ENCODE measurements at places on chromosomes 1 and 21. TPM values are rescaled to one million over a fixed set of nuclear protein-coding genes. Genes with fewer than 3 reads are reported as not detected.

- H3K36me3 ChIP-seq, result no peaks in the 10 kb centered on the region
- H3K27me3 ChIP-seq, result no peaks in the 10 kb centered on the region
- peaks cover 5% of the 10 kb centered on the region for H3K4me1 ChIP-seq
- H3K4me3 ChIP-seq, result no peak overlapping the region
- H3K27ac ChIP-seq, result no peak overlapping the region
- no peak for DNase-seq
Observed at GRCh38 chr1:202167708-202168415, 7.5 kb upstream of the PTPN7 start.

- no peak for DNase-seq
- peaks cover 35% of the 10 kb centered on the region for H3K27me3 ChIP-seq
- no peaks in the 10 kb centered on the region for H3K36me3 ChIP-seq
- H3K4me1 ChIP-seq, result no peaks in the 10 kb centered on the region
- no peak overlapping the region for H3K27ac ChIP-seq
- H3K4me3 ChIP-seq, result peak overlapping the region; percentile 59
Observed at GRCh38 chr1:84997667-84998600, 1.0 kb upstream of the MCOLN2 start.

GRCh38 chr1:32881871-32882850, 4.1 kb upstream of the HPCA start:
- no peaks in the 10 kb centered on the region for H3K36me3 ChIP-seq
- DNase-seq, result no peak
- no peak overlapping the region for H3K27ac ChIP-seq
- peaks cover 12% of the 10 kb centered on the region for H3K27me3 ChIP-seq

- no peak for DNase-seq
- H3K27ac ChIP-seq, result no peak overlapping the region
- H3K4me3 ChIP-seq, result no peak overlapping the region
- no peaks in the 10 kb centered on the region for H3K27me3 ChIP-seq
- H3K36me3 ChIP-seq, result peaks cover 8% of the 10 kb centered on the region
Observed at GRCh38 chr1:37540036-37540785, 13.9 kb downstream of the SNIP1 start.

DNA sequence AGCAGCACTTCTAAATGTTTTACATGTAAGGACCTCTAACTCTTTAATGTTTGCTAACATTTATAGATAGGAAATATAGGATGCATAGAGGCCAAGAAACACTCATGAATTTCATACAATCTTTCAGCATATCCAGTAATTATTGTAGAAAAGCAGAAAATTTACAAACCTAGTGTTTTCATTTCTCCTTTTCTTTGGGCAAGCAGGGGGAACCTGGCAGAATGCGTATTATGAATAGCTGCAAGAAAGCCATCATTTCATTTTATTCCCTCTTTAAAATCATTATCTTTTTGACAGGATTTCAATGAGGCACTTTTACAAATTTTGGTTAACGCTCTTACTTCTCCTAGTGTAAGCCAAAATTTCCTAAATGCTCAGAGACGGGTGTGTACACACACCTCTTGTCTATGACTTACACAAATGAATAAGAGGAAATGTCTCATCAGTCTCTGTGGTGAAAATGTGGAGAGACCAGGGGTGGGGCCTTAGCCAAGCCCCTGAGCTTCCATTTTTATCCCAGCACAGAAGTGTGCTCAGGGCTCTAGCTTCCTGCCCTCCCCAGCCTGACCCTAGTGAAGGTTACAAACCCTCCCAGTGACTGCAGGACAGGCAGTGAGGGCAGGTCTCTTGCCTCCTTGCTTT, 91.6 kb downstream of the LRRC8C start:
- no peaks in the 10 kb centered on the region for H3K27me3 ChIP-seq
- H3K4me3 ChIP-seq, result no peak overlapping the region
- no peaks in the 10 kb centered on the region for H3K36me3 ChIP-seq
- no peaks in the 10 kb centered on the region for H3K4me1 ChIP-seq
- H3K27ac ChIP-seq, result no peak overlapping the region

GRCh38 chr1:207787776-207788175, 35.9 kb downstream of the CD46 start:
- H3K4me1 ChIP-seq, result no peaks in the 10 kb centered on the region
- peaks cover 60% of the 10 kb centered on the region for H3K36me3 ChIP-seq
- H3K27me3 ChIP-seq, result no peaks in the 10 kb centered on the region
- H3K27ac ChIP-seq, result no peak overlapping the region
- DNase-seq, result no peak

LDLRAD2 gene
- total RNA-seq, result 0.94 TPM

NKAIN1 gene
- 59.1 TPM for total RNA-seq
